ENCODE measurements at places on chromosomes 4 and X. TPM values are rescaled to one million over a fixed set of nuclear protein-coding genes. Genes with fewer than 3 reads are reported as not detected.

DCAF4L1 gene
- 0.12 TPM for total RNA-seq

NXF2B gene
- not detected for total RNA-seq

SOD3 gene
- not detected for total RNA-seq

CYTL1 gene
- not detected for total RNA-seq

LRCH2 gene
- total RNA-seq = not detected

GAGE2A gene
- total RNA-seq = not detected

NKAP gene
- 8.1 TPM for total RNA-seq

USP17L25 gene
- not detected for total RNA-seq

HPF1 gene
- total RNA-seq = 14.8 TPM

CXCL1 gene
- total RNA-seq = 9.1 TPM

TCEAL6 gene
- not detected for total RNA-seq

QDPR gene
- 49.1 TPM for total RNA-seq

SHROOM3 gene
- total RNA-seq = 7.9 TPM

FAM114A1 gene
- total RNA-seq = 34.2 TPM

SPANXN3 gene
- total RNA-seq = not detected

ART3 gene
- not detected for total RNA-seq

RAB41 gene
- not detected for total RNA-seq

ARMCX5 gene
- 9.5 TPM for total RNA-seq

FSTL5 gene
- 0.05 TPM for total RNA-seq

TECRL gene
- not detected for total RNA-seq
